ENCODE measurements at places on chromosomes 4 and X.

DNA sequence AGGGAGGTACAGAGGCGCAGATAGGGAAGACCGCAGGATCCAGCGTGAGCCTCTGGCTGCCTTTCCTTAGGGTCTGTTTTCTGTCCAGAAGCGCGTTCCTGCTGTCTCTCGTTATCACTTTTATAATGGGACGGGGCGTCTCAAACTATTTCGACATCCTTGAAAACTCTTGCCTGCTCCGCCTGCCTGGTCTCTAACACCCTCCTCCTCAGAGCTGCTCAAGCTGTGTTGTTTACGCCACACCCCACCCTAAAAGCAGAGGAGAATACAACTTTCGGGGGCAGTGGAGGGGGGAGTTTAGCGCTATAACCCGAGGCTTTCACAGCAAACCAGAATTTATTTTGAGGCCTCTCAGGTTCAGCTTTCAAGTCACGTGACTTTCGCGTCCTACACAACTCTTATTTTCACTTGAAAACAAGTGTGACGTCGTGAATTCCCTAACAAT, 646 bp upstream of the FAM3A start:
- DNase-seq, result peak; percentile 36

GRCh38 chr4:185738820-185739219, 73.2 kb downstream of the SORBS2 start:
- DNase-seq, result no peak

DNA sequence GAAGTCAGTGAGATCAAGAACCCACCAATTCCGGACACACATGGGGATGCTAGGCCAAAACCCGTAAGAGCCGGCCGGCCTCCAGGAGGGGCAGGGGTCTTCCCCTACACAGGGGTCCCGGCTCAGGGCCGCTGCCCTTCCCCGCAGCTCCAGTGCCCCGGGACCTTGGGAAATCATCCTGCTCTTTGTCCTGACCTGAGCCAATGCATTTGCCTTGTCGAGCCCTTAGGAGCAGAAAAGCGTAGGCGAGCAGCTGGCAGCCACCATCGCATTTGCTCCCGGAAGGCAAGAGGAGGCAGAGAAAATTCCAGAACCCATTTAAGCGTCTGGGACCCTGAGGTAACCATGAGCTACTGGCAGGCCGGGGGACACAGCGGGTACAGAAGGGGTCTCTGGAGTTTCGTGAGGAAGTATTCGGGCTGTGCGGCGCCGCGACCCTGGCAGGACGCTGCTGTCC, 7.4 kb upstream of the TNIP2 start:
- no peak for DNase-seq

- DNase-seq, result no peak
These were observed 192.0 kb downstream of the HNRNPD start for GRCh38 chr4:82181789-82182188.

- DNase-seq, result no peak
These were observed 1139.7 kb downstream of the PCDH18 start for GRCh38 chr4:136392576-136392975.

DNA sequence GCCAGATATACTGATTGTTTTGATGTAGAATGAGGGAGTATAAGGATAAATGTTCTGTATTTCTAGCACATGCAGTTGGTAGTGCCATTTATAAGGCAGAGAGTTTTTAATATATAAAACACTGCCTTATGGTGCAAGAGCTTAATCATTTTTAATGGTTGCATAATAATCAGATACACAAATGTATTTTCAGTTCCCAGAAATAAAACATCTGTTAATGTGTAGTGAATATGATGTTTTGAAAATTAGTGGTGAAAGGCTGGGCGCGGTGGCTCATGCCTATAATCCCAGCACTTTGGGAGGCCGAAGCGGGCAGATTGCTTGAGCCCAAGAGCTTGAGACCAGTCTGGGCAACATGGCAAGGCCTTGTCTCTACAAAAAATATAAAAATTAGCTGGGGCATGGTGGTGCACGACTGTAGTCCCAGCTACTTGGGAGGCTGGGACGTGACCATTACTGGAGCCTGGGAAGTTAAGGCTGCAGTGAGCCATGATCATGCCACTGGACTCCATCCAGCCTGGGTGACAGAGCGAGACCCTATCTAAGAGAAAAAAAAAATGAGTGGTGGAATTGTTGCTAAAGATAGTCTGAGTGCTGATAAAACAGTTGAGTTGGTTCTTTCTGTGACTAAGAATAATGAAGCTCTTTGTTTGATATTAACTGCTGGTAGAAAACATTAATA, 29.3 kb downstream of the CLCN3 start:
- DNase-seq, result no peak

GRCh38 chr4:26687728-26688127, 103.8 kb downstream of the TBC1D19 start:
- DNase-seq, result no peak

GRCh38 chrX:50798783-50799182, 15.2 kb downstream of the SHROOM4 start:
- DNase-seq, result no peak

DNA sequence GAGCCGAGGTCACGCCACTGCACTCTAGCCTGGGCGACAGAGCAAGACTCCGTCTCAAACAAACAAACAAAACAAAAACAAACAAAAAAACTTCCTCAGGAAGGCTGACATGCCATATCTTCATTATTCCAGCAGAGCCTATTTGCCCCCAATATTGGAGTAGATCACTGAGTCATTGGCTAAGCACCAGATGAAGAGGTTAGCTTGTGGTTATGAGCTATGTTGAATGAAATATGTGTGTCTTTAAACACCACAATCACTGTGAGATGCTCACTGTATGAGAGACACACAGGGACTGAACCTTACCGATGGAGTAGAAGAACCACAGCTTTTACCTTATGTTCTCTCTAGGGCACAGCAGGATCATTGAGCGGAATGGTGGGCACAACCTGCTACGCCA, 122.1 kb upstream of the EOLA2 start:
- no peak for DNase-seq
